Right cardiac atrium (tissue), 5 donors: ENCODE measurements at places on chromosomes 4 and X. TPM values are rescaled to one million over a fixed set of nuclear protein-coding genes. Genes with fewer than 3 reads are reported as not detected.

Gene MAGEE2
- total RNA-seq = 0.37 TPM

Gene TLR10
- 0.06 TPM for total RNA-seq

Gene CXCL1
- 7.4 TPM for total RNA-seq

Gene NDNF
- total RNA-seq = 2.1 TPM

Gene VSIG4
- total RNA-seq = 38.4 TPM

Gene SH3D19
- total RNA-seq = 109 TPM

Gene ESX1
- not detected for total RNA-seq

Gene CLOCK
- total RNA-seq = 29.6 TPM

Gene FHIP1A
- total RNA-seq = 12.9 TPM

Gene C4orf51
- total RNA-seq = not detected

Gene MEPE
- not detected for total RNA-seq

Gene RS1
- total RNA-seq = not detected

Gene NMU
- total RNA-seq = not detected

Gene ADH1A
- total RNA-seq = 1.5 TPM

Gene AIFM1
- total RNA-seq = 102 TPM

Gene NONO
- 124 TPM for total RNA-seq

Gene ABCG2
- total RNA-seq = 4.0 TPM

Gene GPR82
- 0.14 TPM for total RNA-seq

Gene ATP2B3
- not detected for total RNA-seq

Gene MFAP3L
- 4.4 TPM for total RNA-seq
